Activated CD8-positive, alpha-beta memory T cell treated with anti-CD3 and anti-CD28 coated beads for 1 hour (primary cell): ENCODE measurements at places on chromosomes 2 and 18.

GRCh38 chr2:29025711-29026110 is 44.6 kb downstream of the TOGARAM2 start:
- DNase-seq = no peak

GRCh38 chr18:28164771-28165483 is 12.0 kb downstream of the CDH2 start:
- no peak for DNase-seq

DNA sequence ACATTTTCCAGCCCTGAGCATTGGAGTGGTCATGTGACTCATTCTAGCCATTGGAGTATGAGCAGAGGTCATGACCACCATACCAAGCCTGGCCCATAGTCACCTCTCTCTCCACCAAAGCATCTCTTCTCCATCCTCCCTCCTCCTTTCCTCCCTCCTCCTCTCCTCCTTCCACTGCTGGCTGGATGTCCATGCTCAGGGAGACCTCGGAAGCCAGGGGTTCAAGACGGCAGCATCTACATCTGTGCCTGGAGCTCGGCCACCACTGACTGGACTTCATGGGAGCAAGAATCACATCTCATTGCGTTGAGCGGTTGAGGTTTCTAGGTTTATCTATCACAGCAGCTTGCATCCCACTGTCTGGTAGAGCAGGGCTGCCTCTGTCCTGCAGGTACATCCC is 252.4 kb downstream of the NDUFA10 start:
- DNase-seq = no peak

DNA sequence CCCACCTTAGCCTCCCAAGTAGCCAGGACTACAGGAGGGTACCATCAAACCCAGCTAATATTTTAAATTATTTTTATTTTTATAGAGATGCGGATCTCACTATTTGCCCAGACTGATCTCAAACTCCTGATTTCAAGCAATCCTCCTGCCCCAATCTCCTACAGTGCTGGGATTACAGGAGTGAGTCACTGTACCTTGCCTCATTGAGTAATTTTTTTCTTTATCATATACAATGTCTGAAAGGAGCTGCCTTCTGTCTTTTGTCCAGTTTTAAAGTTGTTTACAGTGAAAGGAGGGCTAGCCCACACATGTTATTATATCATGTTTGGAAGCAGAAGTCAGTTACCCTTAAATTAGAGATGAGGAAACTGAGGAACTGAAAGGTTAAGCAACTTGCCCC is 32.5 kb downstream of the PRKRA start:
- DNase-seq = no peak

DNA sequence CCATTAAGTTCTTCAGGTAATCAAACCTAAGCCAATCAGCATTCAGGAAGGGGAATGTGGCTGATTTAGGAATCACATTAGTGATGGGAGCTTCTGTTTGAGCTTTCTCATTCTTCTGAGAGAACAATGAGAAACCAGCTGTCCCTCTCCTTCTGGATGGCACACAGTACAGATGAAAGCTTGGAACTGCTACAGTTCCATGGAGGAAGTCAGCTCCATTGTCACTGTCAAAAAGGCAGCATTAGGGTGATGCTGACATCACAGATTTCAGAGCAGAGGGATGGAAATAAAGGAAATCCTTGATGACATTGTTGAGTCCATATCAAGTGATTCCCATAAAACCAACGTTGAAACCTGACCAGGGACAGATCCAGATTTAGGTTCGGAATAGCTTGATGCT is 36.1 kb upstream of the ACYP2 start:
- DNase-seq = no peak

GRCh38 chr18:48530399-48531081 is 8.3 kb upstream of the CTIF start:
- no peak for DNase-seq
